Muscle of arm (tissue), 14 donors: ENCODE measurements at places on chromosomes 2 and 18.

GRCh38 chr2:12819103-12819475 lies 102.4 kb downstream of the TRIB2 start:
- peak; percentile 58 for DNase-seq

DNA sequence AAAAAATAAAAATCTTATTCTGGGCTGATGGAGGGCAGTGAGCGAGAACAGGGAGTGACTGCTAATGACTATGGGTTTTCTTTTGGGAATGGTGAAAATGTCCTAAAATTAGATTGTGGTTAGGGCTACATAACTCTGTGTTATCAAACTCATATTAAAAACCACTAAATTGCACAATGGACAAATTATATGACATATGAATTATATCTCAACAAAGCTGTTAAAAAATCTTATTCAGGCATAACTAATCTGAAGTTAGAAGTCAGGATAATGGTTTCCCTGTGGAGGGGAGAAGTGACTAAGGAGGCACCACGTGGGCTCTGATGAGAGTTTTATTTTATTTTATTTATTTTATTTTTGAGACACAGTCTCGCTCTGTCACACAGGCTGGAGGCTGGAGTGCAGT lies 32.1 kb upstream of the DPP4 start:
- DNase-seq, result no peak

- no peak for DNase-seq
These were observed 15.2 kb downstream of the GALNT3 start for GRCh38 chr2:165778653-165779451.

DNA sequence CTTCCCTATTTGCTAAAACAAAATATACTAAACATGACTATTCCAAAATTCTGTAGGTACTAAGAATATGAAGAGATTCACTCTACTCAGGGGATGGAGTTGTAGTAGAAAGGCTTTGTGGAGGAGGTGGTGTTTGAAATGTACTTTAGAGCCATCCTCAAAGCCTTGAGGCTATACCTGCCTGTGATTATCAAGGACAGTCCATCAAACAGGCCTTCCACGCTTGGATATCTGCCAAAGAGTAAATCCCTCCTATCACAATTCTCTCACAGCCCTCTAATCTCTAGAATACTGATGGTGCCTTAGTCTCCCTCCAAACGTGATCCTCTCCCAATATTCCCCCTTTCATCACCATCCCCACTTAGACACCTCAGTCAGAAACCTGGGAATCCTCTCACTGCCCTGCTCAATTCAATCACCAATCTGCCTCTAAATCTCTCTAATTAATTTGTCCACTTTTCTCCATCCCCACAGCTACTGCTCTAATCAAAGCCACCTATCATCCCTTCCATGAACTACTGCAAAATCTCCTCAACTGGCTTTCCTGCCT lies 13.1 kb downstream of the SOS1 start:
- no peak for DNase-seq

DNA sequence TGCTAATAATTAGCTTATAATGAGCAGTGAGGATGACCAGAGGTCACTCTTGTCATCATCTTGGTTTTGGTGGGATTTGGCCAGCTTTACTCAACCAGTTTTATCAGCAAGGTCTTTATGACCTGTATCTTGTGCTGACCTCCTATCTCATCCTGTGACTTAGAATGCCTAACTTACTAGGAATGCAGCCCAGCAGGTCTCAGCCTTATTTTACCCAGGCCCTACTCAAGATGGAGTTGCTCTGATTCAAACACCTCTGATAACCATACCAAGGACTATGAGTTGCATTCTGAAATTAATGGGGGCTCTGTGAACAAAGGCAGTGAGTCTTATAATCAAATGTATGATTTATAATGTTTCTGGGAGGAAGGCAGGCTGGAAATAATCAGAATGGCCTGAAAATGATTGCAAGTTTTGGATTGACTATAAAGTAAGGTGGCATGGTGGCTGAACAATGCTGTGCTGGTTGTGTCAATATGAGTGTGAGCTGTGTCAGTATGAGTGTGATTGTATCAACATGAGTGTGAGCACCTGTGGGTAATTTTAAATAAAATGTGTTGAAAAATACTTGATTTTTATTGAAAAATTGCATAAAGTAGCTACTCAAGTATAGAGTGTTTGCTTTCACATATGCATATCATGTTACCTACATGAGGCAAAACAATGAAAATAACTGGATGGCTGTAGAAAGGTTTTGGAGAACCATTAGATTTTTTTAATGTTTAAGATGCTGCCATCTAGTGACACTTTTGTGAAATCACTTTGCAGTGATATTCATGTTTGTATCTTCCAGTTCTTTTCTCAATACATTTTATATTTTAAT lies 103.0 kb downstream of the KYNU start:
- DNase-seq, result no peak

DNA sequence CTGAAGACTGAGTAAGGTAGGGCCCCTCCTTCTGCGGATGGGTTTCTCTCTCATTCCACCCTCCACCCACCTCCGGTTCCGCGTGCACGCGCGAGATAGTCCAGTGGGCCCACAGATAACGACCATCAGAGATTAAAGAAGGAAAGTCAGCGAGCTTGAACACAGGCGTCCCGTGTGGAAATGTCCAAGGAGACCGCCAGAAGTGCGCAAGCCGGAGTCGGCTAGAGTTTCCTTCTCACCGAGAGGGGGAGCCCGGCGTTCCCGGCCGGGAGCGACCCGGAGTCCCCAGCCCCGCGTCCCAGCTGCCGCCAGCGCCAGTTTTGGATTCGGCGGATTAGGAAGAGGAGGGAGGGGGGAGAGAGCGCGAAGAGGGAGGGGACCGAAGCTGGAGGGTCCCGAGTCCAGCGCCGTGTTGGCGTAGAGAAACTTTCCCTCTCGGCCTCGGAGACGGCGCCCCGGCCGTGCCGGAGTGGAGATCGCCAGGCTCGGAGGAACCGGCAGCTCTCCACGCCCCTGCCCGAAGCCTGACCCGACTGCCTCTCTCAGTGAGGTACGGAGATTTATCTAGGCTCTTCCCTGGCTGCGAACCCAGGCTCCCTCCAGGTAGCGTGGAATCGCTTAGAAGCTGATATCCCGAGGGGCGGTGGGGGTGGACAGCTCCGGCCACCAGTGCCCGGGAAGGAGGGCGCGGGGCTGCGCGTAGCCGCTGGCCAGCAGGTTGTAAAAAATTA lies at the start of gene GULP1:
Gene GULP1 (plus strand): TSS at position 258 of the 731 bp plus-strand sequence. CDS start 185,829 bp downstream, outside the sequence.
- DNase-seq, result peak; percentile 88

- no peak for DNase-seq
These were observed 32.6 kb downstream of the ALPK2 start for GRCh38 chr18:58596265-58596681.
